ENCODE measurements at places on chromosomes 4 and X. TPM values are rescaled to one million over a fixed set of nuclear protein-coding genes. Genes with fewer than 3 reads are reported as not detected.

Gene F8A1
- total RNA-seq, result 49.0 TPM

Gene GPM6B
- not detected for total RNA-seq

Gene VCX3B
- total RNA-seq, result not detected

Gene GABRE
- total RNA-seq, result not detected

Gene DCAF4L1
- total RNA-seq, result 0.35 TPM

Gene DIPK2B
- total RNA-seq, result not detected

Gene FOXR2
- total RNA-seq, result not detected

Gene RBMXL3
- total RNA-seq, result not detected

Gene TMPRSS11B
- total RNA-seq, result not detected

Gene NDUFB11
- total RNA-seq, result 82.7 TPM

Gene ENPEP
- total RNA-seq, result 0.93 TPM

Gene COL4A5
- not detected for total RNA-seq

Gene ZNF518B
- 22.7 TPM for total RNA-seq

Gene SPP1
- 0.54 TPM for total RNA-seq

Gene CDKL2
- total RNA-seq, result 1.5 TPM

Gene IL21
- 0.52 TPM for total RNA-seq

Gene TMEM31
- total RNA-seq, result not detected

Gene ESX1
- not detected for total RNA-seq

Gene ANK2
- total RNA-seq, result 1.8 TPM

Gene MAGEA12
- total RNA-seq, result not detected

Gene ACOT9
- total RNA-seq, result 49.0 TPM

Gene SUPT20HL2
- not detected for total RNA-seq

Gene RTL9
- total RNA-seq, result not detected

Gene AKAP14
- total RNA-seq, result not detected

Gene CXCL6
- not detected for total RNA-seq

Gene SOX3
- not detected for total RNA-seq
